ENCODE measurements at places on chromosomes 5 and 9.

- DNase-seq, result peak; percentile 24
Observed at GRCh38 chr9:79572032-79572607, 355 bp downstream of the TLE4 start.

DNA sequence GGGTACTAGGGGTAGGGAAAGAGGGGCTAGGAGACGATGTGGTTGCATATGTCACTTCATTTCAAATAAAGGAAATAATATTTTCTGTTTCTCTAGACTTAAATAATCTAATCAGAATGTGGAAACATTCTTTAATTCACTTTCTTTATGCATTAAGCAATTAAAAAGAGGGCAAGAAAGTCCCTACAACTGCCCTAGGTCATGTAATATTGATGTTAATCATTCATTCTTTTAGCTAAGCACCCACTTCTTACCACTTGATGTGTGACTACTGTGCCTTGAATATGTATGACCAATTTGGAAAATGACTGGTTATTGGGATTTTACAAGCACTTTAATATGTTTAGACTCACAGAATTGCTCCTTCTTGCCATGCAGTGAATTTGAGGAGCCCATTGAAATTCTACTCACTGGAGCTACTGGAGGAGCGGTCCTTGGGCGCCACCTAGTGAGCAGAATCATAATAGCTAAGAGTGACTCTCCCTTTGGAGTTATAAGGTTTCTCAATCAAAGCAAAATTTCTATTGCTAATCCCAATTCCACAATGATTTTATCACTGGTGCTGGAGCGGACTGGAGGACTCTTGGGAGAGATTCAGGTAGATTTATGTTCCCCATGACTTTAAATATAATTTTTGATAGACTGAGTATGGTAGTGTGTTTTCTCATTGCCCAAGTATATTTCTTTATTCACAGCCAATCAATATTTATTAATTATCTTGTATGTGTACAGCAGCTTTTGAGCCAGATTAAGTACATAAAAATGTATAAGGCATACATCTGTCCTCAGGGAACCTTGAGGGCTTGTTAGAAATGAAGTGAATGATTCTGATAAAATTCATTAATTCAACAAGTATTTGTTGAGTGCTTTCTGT lies 225.1 kb downstream of the ADGRV1 start:
- DNase-seq, result peak; percentile 66

- DNase-seq, result no peak
Observed at GRCh38 chr9:130785940-130786508, 49.0 kb upstream of the ABL1 start.

DNA sequence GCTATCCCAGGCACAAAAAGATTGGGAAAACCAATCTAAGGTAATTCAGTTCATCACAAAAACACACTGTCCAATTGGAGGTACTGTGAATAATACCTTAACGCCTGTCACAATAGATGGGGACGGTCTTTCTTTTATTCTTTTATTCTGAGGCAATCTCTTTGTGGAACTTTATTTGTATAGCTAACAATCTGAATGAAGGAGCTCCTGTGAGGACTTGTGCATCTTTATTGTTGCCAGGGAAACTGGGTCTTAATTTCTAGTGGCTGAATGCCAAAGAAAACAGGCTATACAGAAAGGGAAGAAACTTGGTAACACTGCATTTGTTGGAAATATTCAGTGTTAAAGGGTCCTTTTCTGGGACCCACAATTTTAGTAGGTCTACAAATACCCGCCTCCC lies 546.9 kb upstream of the C9orf72 start:
- DNase-seq, result no peak

DNA sequence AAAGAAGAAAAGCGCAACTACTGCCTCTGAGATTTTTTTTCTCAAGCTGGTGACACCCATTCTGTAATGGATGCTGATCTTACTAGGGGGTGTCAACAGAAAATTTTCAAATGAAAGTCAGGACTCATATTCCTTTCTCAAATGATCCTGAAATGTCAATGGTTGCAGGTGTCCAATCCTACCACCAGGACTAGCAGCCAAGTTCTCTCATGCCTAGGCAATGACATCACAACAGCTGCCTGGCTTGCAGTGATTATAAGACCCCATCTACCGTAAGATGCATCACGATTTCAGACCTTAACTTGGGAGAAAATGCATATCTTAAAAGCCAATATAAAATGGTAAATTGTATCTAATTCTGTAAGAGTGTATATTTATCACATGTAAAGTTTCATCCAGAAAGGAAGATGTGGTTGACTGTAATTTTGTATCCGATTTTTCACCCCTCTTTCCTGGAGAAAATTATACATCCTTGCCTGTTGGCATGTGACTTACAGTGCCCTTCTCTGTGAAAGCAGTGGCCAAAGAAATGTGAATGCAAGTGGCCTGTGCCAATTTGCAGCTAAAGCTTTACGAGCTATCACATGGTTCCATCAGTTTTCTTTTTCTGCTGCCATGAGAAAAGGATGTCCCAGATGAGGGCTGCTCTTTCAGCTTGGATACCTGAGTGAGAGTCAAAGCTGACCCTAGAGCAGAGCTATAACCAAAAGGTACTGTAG lies 104.4 kb downstream of the DENND1A start:
- no peak for DNase-seq

- no peak for DNase-seq
Observed at GRCh38 chr5:151357792-151358191, 10.4 kb upstream of the SLC36A2 start.

- no peak for DNase-seq
Observed at GRCh38 chr9:34993502-34994259, 4.1 kb downstream of the DNAJB5 start.

DNA sequence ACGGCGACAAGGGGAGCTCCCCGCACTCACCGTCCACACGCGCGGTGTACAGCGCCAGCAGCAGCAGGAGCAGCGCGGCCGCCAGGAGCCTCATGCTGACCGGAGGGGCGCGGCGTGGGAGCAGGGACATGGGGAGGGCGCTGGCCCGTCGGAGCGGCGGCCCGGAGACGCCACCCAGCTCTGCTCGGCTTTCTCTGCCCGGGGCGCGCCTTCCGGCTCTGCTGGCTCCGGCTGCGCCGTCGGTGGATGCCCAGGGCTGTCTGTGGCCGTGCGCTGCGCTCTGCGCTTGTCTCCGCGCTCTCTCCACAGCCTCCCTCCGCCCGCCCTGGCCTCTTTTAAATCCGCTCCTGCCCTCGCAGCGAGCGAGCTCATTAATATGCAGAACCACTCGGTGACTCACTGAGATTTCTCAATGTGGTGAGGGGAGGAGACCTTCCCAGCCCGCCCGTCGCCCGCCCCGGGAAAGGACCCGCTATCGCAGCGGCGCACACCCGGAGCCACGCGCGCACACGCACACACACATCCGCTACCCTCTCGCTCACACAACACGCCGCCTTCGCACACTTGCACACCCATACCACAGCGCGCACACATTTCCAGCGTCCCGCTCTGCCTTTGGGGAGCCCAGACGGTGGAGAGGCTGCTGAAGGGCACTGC lies at the start of gene CXCL14:
CXCL14 (minus strand) TSS at position 307 of the 657 bp plus-strand sequence; CDS start at position 94, 213 bp downstream.
- no peak for DNase-seq

GRCh38 chr5:36073595-36074216 lies 7.0 kb upstream of the UGT3A2 start:
- DNase-seq, result peak; percentile 67

DNA sequence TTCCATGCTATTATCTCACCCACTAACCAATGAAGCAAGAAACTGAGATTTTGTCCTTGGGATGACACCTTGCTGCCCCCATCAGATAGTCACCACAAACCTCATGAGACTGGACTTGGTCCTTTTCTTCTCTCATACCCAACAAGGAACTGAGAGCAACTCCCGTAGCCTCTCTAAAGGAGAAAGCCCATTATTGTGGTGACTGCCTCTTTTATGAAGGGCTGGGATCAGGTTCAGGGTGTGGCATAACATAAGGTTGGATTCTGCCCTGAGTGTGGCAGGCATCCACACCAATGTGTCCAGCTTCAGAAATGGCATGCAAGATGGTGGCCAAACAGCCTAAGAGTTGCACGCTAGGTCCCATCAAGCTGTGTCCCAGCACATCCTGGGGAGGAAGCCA lies 1.3 kb upstream of the ACTL7A start:
- no peak for DNase-seq

- no peak for DNase-seq
Observed at GRCh38 chr5:134913795-134914194, 8.9 kb downstream of the PCBD2 start.

DNA sequence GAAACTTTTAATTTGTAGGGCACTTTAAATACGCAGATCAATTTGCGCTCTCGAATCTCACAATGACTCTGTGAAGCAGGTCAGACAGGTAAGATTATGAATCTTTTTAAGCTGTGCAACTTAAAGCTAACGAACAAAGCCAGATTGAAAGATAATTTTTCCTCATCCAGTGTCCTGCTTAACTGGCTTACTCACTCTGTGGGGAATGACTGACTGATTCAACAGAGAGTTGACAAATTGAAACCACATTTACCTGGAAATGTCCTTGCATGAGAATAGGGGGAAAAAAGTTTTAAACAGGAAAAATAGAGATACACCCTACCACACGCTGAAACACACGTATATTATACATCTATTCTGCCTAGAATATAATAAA lies 187.9 kb downstream of the MAN2A1 start:
- no peak for DNase-seq

GRCh38 chr9:2163231-2163885 lies 148.2 kb downstream of the SMARCA2 start:
- DNase-seq, result no peak

- DNase-seq, result no peak
Observed at GRCh38 chr9:114086009-114086408, 7.9 kb upstream of the AMBP start.

- DNase-seq, result no peak
Observed at GRCh38 chr5:81241961-81242648, 9.0 kb downstream of the CKMT2 start.

DNA sequence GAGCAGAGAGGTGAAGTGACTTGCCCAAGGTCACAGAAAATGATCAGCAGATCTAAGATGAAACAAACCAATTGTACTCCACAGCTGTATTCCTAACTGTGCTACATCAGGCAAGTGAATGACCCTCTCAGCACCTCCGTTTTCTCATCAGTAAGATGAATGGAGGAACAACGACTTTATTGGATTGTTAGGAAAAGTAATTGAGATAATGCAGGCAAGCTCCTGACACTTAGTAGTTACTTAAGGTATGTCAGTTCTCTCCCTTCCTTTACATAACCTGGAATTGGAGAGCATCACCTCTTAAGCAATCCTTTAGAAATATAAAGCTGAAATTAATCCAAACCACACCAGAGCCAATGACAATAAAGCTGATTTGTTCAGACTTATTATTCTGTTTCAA lies 451.2 kb upstream of the CD180 start:
- DNase-seq, result no peak

GRCh38 chr5:173515526-173515925 lies 100.9 kb downstream of the BOD1 start:
- no peak for DNase-seq

DNA sequence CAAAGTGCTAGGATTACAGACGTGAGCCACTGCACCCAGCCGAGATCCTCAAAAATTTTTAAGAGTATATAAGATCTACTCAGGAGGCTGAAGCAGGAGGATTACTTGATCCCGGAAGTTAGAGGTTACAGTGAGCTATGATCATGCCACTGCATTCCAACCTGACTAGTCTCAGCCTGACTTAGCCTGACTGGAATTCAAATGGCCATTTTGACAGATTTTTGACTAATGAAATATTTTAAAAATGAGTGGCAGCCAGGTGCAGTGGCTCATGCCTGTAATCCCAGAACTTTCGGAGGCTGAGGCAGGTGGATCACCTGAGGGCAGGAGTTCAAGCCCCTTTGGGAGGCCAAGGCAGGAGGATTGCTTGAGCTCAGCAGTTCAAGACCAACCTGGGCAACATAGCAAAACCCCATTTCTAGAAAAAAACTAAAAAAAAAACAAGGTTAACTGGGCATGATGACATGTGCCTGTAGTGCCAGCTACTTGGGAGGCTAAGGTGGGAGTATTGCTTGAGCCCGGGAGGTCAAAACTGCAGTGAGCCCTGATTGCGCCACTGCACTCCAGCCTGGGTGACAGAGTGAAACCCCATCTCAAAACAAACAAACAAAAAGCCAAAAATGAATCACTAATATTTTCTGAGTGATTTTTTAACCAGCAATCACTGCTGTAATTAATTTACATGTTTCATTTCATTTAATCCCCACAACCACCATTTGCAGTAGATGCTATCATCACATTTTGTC lies 16.6 kb downstream of the ATOX1 start:
- no peak for DNase-seq

DNA sequence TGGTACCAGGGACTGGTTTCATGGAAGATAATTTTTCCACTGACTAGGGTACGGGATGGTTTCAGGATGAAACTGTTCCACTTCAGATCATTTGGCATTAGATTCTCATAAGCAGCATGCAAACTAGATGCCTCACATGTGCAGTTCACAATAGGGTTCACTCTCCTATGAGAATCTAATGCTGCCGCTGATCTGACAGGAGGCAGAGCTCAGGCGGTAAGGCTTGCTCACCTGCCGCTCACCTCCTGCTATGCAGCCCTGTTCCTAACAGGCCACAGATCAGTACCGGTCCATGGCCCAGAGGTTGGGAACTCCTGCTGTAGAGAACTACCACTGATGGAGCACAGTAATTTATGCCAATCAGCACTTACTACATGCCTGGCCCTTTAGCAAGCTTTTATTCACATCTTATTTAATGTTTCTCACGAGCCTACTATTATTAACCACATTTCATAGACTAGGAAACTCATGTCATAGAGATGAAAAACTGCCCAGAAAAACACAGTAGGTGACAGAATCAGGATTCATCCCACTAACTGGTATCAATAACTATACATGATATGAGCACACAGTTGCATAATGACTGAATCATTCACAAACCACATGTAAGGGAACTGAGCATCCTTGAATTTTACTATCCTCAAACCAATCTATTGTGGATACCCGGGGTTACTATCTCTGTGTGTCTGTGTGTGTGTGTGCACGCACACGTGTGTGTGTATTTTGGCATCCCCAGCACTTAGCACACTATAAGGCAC lies 46.5 kb downstream of the SVEP1 start:
- DNase-seq, result no peak

DNA sequence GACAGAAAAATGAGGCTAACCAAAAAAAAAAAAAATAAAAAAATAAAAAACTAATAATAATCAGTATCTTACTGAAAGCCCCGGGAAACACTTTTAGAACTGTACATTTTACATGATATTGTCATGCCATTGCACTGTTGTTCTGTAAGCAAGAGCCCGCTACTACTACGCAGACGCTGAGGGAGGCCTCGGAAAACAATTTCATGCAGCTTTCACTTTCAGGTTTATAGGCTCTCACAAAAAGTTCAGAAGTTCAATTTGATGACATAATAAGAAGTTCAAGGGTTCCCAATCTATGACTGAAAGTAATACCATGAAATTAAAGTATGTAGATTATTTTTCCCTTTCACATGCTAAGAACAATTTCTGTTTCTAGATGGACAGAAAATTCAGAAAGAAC lies 318.3 kb upstream of the ITGA1 start:
- DNase-seq, result peak; percentile 57

GRCh38 chr5:105954341-105954740 lies 1716.4 kb downstream of the EFNA5 start:
- no peak for DNase-seq

GRCh38 chr5:132049559-132049958 lies 10.9 kb upstream of the IL3 start:
- DNase-seq, result no peak

GRCh38 chr5:773517-774264 lies 10.8 kb downstream of the ZDHHC11B start:
- DNase-seq, result no peak

All from DND-41 (cell line).